ENCODE measurements at places on chromosomes 5 and 9. TPM values are rescaled to one million over a fixed set of nuclear protein-coding genes. Genes with fewer than 3 reads are reported as not detected.

Gene CCDC183
- 6.3 TPM for total RNA-seq

Gene KCNIP1
- 10.3 TPM for total RNA-seq

Gene UBAP2
- 73.9 TPM for total RNA-seq

Gene ANKRD34B
- total RNA-seq, result 0.31 TPM

Gene RLN2
- total RNA-seq, result not detected

Gene PCDHB12
- 36.9 TPM for total RNA-seq

Data from parietal lobe (tissue), 2 donors.